Osteocyte (in vitro differentiated cells): ENCODE measurements at places on chromosomes 16 and 17. TPM values are rescaled to one million over a fixed set of nuclear protein-coding genes. Genes with fewer than 3 reads are reported as not detected.

GRCh38 chr17:31807846-31808245 lies 51.2 kb downstream of the COPRS start:
- DNase-seq, result no peak

GRCh38 chr16:17238285-17239028 lies 232.3 kb downstream of the XYLT1 start:
- no peak for DNase-seq

DNA sequence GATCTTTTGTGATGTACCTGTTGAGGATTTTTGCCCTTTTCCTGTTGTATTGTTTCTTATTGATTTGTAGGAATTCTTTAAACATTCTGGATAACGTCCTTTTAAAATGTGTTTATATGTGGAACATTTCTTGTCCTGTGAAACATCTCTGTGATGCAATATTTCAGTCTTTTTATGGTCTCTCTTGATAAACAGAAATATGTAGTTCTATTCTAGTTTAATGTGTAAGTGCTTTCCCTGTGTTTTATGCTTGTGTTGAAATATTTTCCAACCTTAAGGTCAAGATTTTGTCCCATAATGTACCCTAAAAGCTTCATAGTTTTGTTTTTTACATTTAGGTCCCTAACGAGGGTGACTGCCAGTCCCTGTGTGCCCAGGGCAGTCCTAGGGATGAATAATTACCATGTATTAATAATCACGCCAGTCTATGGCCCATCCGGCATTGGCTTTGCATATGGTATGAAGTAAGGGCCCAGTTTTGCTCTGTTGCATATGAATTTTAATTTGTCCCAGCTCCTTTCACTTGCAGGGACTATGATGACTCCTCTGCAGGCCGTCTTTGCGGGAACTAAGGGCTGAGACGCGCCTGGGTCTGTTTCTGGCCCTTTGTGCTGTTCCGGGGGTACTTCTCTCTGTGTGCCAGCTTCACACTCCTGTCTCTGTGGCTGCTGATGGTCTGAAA lies 44.2 kb downstream of the RPTOR start:
- DNase-seq, result no peak

- DNase-seq, result no peak
Observed at GRCh38 chr16:13344001-13344400, 442.6 kb downstream of the SHISA9 start.

- DNase-seq, result peak; percentile 79
Observed at GRCh38 chr17:22514315-22514714, 822.0 kb downstream of the KCNJ18 start.

GRCh38 chr16:68126395-68126794 lies 41.2 kb downstream of the NFATC3 start:
- no peak for DNase-seq

- DNase-seq, result peak; percentile 13
Observed at GRCh38 chr17:6196355-6196754, 126.2 kb downstream of the WSCD1 start.

- no peak for DNase-seq
Observed at GRCh38 chr16:15689290-15689689, 39.2 kb downstream of the NDE1 start.

DNA sequence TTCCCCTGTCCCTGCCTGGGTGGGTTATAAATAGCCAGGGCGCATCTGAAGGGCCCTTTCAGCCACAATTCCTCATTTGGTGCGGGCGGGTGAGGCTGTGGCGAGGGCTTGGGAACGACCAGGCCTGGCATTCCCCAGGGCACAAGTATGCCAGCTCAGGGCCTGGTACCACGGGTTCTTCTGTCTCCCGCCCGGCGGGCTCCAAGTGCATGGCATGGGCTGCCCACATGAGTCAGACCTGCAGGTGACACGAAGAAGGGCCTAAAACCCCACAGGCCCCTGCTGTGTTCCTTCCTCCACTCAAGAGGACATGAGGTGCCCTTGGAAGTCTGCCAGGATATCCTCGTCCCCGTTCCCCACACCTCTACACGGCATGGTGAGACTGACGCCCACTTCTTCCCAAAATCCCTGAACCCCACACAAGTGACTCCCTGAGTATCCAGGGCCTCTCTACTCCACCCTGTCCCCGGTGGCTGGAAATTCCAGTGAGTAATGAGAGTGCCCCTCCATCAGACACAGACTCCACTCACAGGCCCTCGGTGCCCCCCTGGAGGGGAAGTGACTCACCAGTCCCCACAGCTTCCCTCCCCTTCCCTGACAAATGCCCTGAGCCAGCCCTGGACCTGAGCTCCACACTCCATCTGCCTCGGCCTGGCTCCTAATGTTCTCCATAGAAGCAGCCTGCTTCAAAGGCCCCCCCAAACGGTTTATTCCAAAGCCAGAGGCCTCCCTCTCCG lies 68.8 kb downstream of the ABR start:
- DNase-seq, result peak; percentile 96

DNA sequence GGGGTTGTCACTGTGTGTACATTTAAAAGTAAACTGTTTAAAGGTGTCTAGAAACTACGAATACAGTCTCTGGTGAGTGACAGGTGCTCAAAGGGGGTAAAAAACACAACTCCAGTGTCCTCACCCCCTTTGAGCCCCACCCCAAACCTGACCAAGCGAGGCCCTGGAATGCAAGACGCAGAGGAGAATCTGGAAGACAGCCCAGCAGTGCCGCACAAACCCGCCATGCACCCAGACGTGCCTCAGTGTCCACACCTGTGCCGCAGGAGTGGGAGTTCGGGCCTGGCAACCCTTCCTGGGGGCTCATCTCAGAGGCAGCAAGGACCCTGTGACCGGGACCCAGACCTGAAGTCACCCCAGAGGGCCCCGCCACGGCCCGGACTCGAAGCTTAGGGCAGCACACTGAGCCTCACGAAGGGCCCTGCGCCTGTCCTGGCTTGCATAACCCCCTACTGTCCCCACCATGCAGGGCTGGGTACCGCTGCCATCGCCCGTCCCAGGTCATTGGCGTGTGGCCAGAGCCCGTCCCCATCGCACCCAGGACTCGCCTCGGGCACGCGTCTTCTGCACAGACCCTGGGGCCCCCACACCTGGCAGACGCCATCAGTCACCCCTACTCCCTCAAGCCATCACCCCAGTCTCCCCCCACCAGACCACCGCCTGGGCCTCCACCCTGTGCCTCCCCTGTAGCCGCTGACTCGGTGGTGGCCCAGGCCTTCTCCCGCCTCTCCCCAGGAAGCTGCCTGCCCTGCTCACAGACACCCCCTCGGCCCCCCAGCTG lies 33.0 kb upstream of the ZC3H18 start:
- DNase-seq, result no peak

DNA sequence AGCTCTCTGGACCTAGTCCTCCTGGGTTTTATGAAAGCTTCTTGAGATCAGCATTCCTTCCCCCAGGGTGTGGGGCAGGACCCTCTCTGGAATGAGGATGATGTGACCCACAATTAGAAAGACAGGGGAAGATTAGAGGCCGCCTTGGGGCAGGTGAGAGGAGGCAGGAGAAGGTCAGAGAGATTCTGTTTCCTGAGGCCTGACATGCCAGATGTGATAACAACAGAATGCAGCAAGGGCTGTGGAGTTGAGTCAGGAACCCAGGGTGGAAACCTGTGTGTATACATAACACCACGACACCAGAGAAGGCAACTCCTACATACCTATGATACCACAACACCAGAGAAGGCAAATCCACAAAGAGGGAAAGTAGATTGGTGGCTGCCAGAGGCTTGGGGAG lies 5.4 kb upstream of the SLC5A10 start:
- no peak for DNase-seq

Gene CANT1
- total RNA-seq, result 61.1 and 62.3 TPM in 2 replicates

Gene ATAD5
- total RNA-seq, result 3.0 TPM in 2 replicates

Gene SYNGR3
- total RNA-seq, result 0.57 and 0.91 TPM in 2 replicates

Gene DNASE1L2
- total RNA-seq, result 1.2 and 1.7 TPM in 2 replicates
